ENCODE measurements at places on chromosomes 4 and X.

DNA sequence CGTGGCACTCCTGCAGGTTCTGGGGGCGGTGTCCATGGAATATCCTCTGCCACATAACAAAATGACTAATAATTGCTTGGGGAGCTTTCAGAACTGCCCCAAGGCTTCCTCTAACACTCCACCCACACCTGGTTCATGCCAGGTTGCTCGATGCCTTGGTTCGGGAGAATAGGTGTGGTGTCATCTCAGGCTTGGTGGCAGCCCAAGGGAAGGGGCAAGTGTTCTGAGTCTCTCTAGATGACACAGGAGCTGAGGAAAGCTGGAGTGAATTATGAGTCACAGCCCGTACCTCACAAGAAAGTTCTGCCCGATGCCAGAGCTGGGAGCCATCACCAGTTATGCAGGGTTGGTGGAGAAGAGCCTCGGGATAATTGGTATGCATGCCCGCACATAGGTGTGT lies 14.7 kb downstream of the FTSJ1 start:
- no peak for DNase-seq

DNA sequence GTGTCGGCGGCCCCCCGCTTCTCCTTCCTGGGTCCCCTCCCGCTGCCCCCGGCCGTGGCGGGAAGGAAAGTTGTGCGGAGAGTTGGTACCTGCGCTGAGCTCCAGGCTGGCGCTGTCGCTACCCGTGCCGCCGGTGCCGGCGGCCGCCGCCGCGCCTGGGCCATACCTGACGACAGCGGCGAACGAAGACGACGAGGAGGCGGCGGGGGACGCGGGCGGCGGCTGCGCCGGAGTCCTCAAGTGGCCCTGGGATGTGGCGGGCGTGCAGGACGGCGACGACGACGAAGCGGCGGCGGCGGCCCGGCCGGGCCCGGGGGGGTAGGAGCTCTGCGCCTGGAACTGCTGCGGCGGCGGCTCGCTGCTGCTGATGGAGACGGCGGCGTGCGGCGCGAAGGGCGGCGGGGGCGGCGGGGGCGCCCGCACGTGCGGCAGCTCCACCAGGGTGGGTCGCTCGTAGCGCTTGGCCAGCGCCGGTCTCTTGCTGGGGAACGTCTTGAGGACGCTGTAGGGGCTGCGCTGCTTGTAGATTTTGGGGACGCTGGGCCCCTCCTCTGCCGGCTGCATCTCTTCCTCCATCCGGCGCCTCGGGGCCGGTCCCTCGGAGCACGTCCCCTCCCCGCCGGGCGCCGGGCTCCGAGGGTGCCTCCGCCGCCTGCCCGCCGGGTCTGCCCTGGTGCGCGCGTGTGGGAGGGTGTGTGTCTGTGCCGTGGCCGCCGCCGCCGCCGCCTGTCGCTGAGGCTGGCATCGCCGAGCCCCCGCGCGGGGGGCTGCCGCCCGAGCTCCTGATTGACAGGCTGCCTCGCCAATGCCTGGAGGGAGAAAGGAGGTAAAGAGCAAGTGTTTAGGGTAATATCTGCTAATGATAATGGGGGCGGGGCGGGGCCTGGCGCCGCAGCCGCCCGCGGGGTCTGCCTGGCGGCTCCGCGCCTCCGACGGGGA lies 618 bp downstream of the BEND4 start:
- DNase-seq, result no peak

- DNase-seq, result no peak
Measured at GRCh38 chr4:86338989-86339388, 20.9 kb downstream of the MAPK10 start.

DNA sequence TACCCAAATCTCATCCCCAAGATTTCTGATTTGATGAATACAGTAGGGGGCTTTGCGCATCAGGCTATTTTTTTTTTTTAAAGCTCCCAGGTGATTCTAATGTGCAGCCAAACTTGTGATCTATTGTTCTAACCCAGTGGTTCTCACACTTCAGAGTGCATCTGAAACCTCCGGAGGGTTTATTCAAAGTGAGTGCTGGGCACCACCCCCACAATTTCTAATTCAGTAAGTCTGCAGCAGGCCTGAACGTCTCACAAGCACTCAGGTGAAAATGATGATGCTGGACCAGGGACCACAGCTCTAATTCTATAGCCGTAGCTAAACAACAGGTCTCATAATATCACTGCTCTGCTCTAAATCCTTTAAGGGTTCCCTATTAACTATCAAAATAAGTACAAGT lies 211.4 kb downstream of the FMR1NB start:
- DNase-seq, result no peak

DNA sequence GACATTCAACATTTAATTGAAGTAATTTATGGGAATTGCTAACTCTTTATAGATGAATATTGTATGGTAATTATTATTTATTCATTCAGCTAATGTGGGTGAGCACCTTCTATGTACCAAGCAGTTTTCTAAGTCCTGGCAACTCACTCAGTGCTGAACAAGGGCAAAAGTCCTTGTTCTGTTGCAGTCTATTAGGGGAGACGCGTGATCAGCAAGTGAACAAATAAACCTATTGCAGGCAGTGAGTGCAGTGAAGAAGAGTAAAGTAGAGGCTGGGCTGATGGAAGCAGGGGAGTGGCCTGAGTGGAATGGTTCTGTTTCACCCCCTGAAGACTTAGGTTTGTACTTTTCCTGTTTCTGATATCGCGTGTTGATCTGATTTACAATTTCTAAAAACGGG lies 214.3 kb downstream of the RAPGEF2 start:
- DNase-seq, result no peak

- no peak for DNase-seq
Measured at GRCh38 chrX:65750674-65751469, 83.4 kb downstream of the MSN start.

GRCh38 chr4:159232465-159233106 lies 129.7 kb downstream of the RAPGEF2 start:
- DNase-seq, result no peak

DNA sequence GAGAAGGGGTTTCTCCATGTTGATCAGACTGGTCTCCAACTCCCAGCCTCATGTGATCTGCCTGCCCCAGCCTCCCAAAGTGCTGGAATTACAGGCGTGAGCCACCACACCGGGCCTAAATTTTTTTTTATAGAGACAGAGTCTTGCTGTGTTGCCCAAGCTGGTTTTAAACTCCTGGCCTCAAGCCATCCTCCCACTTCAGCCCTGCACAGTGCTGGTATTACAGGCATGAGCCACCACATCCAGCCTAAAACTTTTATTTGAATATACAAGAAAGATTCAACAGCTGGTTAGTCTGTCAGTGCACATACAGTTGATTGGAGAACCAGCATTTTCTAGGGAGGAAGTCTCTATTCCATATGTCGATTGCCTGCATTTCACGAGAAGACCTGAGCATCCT lies 91.2 kb downstream of the LRP2BP start:
- DNase-seq, result no peak

DNA sequence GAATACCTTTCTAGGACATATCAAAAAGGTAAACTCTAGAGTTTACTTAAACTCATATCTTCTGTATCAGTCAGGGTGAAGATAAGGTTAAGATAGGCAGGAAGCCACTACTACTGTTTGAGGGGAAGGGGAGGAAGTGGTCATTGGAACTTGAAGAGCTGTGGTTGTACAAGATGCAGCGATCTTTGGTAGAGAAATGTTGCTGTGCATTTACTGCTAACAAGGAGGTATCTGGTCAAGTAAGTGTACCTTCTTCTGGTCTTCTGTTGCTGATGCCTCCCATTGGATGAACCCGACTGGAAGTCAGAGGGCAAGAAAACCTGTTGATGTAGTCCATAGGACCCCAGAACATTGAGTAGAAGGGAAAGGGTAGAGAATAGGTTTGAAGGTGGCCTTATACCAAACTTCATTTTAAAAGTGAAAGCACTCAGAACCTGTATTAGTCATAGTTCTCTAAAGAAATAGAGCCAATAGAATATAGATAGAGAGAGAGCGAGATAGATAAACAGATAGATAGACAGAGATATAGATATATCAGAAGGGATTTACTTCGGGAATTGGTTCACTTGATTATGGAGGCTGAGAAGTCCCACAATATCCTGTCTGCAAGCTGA lies 47.9 kb upstream of the TSPAN5 start:
- DNase-seq, result peak; percentile 29

- no peak for DNase-seq
Measured at GRCh38 chrX:53481093-53481492, 46.9 kb upstream of the HSD17B10 start.

DNA sequence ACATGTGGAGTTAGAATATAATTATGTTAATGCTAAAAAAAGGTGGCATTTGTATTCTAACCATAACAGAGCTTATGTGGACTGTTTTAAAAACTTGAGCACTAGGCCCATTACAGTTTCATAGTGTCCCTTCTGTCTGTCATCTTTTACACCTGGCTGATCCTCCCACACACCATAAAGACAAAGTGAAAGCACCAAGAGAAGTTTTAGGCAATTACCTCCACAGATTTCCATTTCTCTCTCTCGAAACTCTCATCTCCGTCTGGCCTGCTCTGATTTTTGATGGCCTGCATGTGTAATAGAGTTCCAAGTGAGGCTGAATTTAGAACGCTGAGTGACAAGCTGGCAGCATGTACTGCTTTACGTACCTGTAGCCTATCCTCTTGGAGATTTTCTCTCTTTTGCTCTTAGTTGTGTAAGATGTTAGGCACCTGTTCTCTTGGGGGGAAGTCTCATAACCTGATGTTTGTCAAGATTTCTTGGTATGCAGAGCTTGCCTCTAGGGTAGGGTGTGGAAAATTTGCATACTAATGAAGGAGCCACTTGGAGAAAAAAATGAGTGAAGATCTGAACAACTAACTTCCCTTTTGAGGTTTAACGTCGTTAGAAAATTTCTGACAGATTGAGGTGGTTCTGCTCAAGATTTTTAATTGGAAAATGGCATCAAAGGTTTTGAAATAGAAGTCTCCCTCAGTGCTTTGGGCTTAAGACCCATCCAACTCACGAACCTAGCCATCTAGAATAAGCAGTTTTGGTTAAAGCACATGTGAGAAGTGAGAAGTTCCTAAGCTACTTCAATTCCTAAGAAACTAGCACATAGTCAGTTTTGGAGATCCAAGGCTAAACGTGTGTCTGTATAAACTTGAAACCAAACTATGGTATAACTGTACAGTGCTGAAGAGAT lies 57.6 kb upstream of the RAP1GDS1 start:
- peak; percentile 0 for DNase-seq

DNA sequence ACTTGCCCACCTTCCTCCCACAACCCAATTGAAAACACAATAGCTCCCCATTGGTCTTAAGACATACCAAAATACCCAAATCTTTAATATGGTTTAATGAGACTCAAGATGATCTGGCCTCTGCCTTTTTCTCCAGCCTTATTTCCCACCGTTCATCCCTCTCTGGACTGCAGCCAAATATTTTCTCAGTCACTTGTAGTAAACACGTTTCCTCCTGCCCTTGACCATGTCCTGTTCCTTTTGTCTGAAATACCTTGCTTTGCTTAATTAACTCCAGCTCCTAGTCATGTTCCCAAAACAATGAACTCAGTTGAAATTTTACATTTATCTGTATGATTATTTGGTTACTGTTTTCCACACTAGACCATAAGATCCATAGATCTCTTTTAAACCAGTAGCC lies 8.4 kb upstream of the NUP54 start:
- DNase-seq, result no peak

- no peak for DNase-seq
Measured at GRCh38 chr4:56055027-56055977, 106.6 kb downstream of the CEP135 start.

DNA sequence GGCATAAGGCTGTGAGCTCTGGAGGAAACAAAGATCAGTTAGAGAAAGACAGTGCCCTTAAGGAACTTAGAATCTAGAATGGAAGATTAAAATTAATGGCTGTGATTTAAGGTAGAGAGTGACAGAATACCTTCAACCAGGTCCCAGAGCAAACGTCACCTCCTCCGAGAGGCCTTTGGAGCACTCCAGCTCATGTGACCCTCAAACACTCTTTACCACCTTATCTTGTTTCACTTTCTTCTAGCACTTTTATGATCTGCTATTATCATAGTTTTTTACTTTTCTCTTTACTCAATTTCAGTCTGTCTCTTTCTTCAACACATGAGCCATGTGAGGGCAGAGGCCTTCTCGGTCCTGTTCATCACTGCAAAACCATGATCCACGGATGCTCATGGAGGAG lies 187.0 kb downstream of the SMIM20 start:
- DNase-seq, result no peak

DNA sequence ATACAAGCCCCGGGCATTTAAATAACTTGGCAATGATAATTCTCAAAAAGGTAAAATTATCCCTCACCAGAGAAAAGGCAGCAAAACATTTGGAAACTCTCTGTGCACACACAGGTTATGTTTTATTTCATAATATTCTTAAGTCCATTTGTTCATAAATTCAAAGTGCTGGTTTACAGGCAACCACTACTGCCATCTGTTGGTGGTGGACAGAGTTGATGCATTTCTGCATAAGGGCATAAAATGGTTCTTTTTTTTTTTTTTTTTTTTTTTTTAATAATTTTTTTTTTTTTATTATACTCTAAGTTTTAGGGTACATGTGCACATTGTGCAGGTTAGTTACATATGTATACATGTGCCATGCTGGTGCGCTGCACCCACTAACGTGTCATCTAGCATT lies 31.5 kb upstream of the IL21 start:
- DNase-seq, result peak; percentile 6

DNA sequence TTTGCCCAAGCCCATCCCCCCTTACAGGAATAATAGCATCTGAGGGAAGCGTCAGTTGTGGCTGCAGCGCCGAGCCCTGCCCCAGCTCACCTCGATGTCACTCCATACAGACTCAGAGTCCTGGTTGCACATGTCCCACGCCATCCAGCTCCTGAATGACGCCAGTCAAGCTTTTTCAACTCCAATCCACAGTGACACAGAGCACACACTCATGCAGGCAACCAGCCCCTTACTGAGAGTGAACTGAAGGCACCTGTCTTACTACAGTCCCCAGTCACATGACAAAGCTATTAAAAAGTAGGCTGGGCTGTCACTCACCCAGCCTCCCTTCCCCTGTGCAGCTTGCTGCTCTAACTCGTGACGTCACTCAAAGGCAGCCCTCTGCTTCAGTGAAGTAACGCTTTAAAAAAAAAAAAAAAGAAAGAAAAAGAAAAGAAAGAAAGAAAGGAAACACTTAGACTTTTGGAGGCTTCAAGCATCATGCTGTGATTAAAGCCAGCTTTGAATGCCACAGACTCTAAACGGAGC lies at the start of gene PPARGC1A:
TSS of gene PPARGC1A (minus strand) at position 234 of the 528 bp plus-strand sequence. CDS start at position 144, 90 bp downstream.
- no peak for DNase-seq

DNA sequence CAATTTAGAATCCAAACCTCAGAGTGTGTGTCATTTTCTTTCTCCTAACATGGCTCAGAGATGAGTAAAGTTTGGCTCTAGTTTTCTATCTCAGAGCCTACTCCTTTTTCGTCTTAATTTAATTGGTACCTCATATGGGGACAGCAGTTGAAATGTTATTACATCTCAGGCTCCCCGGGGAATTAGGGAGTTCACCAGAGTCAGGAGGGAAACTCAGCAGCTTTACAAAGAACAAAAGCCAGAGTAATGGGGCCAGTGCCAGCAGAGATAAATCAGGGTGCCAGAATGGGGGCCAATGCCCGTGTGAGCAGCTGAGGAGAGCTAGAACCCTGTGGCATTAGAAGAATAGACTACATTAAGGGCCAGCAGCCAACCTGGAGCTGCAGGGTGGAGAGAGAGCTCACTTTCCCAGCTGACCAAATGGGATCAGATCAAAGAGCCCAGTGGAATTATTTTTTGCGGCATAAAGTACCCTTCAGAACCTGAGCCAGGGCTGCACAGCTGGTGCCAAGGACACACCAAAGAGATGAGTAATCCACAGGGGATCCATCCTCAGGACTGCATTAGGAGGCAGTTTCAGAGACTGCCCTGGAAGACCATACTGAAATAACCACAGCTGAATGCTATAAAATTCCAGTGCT lies 207.1 kb upstream of the DKK2 start:
- DNase-seq, result no peak

GRCh38 chr4:9923195-9923812 lies 98.0 kb downstream of the SLC2A9 start:
- DNase-seq, result no peak

GRCh38 chr4:141238186-141238585 lies 17.5 kb downstream of the ZNF330 start:
- no peak for DNase-seq

Measured in T-cell (primary cell).